ENCODE measurements at places on chromosomes 11 and 22.

DNA sequence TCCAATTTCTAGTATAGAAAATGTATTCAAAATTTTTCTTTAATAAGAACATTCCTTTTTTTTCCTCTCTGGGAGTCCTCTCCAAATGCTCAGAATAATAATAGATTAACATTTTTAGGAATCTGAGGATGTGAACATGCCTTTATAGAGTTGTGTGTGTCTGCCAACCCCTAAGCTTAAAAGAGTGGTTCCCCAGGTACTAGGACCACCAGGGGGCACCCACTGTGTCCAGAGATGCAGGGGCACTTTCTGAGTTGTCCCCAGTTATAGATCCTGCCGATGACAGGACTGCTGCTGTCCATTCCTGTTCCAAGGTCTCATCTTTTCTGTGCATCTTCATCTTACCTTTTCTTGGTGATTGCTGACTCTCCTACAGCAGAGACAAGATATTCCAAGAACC is 27.0 kb upstream of the MICAL2 start:
- DNase-seq, result no peak

DNA sequence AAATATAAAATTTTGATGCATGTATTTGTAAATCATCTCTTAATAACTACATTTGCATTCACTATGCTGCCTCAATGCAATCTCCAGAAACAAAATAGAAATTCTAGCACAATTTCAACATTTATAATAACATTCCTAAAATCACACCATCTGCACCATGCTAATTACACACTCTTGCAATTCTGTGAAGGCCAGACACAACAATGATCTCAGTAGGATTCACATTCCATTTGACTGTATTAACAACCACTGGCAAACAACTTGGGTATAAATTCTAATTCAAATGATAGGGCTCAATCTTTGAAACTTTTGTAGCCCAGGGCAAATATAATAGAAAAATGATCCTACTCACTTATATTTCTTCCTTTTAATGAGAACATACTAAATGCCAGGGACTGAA is 25.9 kb downstream of the RAB6A start:
- DNase-seq, result no peak

DNA sequence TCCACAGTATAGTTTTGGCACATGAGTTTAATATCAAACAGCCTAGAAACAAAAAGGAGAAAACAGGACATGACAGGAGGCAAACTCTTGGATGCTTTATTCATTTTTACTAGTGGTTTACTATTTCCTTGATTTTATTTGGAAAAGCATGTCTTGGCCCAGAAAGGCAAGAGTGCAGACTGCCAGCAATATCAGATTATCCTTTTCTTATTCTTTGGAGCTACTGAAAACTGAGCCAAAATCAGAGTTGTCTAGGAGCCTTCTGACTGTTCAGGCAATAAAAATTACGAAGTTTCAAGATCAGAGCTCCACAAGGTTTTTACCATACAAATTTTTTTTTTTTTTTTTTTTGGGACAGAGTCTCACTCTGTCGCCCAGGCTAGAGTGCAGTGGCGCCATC is 16.0 kb downstream of the CELF1 start:
- no peak for DNase-seq

DNA sequence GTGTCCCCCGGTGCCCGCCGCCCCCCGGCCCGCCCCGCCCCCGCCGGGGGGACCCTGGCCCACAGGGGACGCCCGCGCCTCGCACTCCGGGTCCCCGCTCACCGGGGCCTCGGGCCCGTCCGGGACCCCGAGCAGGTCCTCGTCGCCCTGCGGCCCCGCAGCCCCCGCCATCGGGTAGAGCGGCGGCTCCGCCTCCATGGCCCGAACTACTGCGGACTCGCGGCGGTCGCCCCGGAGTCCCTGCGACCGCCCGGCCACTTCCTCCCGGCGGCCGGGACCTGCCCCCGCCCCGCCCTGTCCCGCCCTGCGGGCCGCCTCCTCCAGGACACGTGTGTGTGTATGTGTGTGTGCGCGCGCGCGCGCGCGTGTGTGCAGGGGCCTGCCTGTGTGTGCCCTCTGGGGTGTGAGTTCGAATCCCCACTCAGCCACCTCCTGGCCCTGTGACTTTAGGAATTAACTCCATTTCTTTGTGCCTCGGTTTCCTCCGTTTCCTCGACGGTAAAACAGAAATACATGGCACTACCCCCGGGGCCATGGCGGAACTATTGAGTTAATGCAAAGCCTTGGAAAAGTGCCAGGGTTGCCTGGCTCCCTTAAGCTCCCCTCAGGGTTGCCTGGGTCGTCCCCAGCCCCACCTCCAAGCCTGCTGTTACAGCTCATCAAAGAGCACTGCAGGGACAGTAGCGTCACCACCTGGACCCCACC is at the start of gene UNC93B1:
Gene UNC93B1 (minus strand): TSS at position 252 of the 705 bp plus-strand sequence. CDS start 54 bp downstream, at position 198.
- peak; percentile 83 for DNase-seq

DNA sequence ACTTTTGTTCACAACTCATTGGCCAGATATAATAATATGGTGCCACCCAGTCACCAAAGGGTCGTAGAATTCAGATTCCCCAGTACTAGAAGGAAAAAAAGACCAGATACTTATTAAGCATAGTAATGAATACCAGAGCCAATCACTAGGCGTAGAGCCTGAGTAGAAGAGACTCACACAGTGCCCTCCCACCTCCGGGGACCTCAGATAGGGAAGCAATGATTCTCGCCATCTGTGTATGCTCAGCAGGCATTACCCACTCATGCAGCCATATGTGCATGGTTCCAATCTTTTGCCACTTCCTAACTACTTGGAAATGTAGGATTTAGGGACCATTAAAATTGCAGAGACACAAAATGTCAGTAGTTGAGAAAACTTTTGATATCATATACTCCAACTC is 85.3 kb downstream of the C11orf87 start:
- DNase-seq, result no peak
